ENCODE measurements at places on chromosomes 7 and 10. TPM values are rescaled to one million over a fixed set of nuclear protein-coding genes. Genes with fewer than 3 reads are reported as not detected.

Gene ZNF3
- 24.0 TPM for total RNA-seq

Gene MYL10
- total RNA-seq = not detected

Gene SH2B2
- total RNA-seq = 6.7 TPM

Gene STAG3
- 8.2 TPM for total RNA-seq

Gene CCL24
- total RNA-seq = not detected

Gene TMEM254
- 16.8 TPM for total RNA-seq

Gene TLL2
- total RNA-seq = 0.90 TPM

Gene ANLN
- 12.9 TPM for total RNA-seq

Gene TAS2R40
- not detected for total RNA-seq

Gene CHRM2
- not detected for total RNA-seq

Gene NEUROG3
- not detected for total RNA-seq

Gene ERLIN1
- total RNA-seq = 23.9 TPM

Gene PRKRIP1
- 36.3 TPM for total RNA-seq

Gene MXI1
- 119 TPM for total RNA-seq

Gene FAM180A
- 2.2 TPM for total RNA-seq

Gene WNT8B
- total RNA-seq = not detected

Gene CUX1
- 91.3 TPM for total RNA-seq

Gene LIPN
- not detected for total RNA-seq

Gene ASIC3
- total RNA-seq = 5.5 TPM

Gene LDB3
- total RNA-seq = 7.3 TPM

Gene SPDYE5
- total RNA-seq = not detected

Gene HACD1
- total RNA-seq = 7.6 TPM

Gene DLX5
- total RNA-seq = not detected

Gene C7orf33
- total RNA-seq = not detected

Gene SEM1
- total RNA-seq = 15.1 TPM

Gene NDUFA5
- 56.6 TPM for total RNA-seq

Gene TMEM213
- not detected for total RNA-seq

Gene PLCE1
- total RNA-seq = 28.8 TPM

Gene GARIN1A
- total RNA-seq = 0.98 TPM

Gene CTTNBP2
- 15.5 TPM for total RNA-seq

Gene FRMPD2
- total RNA-seq = not detected

Gene TUBAL3
- total RNA-seq = not detected

Gene SAMD9L
- total RNA-seq = 14.4 TPM

Gene POU6F2
- total RNA-seq = 1.8 TPM

All from tibial nerve (tissue), 4 donors.